ENCODE measurements at places on chromosomes 5 and 9.

DNA sequence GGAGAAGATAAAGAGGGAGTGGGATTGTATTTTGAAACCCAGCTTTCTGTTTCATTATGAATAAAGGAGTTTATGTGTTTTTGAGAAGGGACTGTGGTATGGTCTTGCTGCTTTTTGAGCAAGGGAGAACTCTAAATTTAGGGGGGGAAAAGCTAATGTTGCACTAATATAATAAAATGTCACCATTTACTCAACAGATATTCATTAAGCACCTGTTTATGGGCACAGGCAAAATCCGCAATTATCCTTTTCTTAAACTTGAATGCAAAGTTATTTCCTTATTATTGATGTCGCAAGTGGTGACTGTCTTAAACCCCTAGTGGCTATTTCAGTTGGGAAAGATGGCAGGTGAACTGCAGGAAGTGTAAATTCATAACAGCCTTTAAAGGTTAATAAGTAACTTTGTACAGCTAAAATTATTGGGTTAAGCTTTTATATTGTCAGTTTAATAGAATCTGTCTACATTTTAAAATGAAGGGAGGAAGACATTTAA, 1.5 kb downstream of the CDC42SE2 start:
- DNase-seq = no peak

DNA sequence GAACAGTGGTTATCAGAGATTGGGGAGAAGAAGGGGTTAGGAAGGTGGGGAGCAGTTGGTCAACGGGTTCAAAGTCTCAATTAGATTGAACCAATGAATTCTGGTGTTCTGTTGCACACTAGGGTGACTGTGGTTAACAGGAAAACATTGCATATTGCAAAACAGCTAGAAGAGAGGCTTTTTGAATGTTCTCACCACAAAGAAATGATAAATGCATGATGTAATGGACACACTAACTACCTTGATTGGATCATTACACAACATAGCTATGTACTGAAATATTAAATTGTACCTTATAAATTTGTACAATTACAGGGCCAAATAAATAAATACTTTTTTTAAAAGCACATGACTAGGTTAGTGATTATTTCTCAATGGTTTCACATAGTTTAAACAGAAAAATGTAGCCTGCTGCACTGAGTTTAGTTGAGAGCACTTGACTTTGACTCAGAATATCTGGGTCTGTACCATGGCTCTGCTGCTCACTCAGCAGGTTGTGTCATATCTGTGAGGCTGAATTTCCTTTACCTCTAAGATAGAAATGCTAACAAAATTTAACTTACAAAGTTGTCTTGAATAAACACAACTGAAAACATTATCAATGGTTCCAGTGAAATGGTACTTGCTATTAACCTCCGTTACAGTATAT, 30.4 kb downstream of the NUDT12 start:
- DNase-seq = no peak

- no peak for DNase-seq
Measured at GRCh38 chr9:115444959-115445358, 327.0 kb upstream of the TNC start.

DNA sequence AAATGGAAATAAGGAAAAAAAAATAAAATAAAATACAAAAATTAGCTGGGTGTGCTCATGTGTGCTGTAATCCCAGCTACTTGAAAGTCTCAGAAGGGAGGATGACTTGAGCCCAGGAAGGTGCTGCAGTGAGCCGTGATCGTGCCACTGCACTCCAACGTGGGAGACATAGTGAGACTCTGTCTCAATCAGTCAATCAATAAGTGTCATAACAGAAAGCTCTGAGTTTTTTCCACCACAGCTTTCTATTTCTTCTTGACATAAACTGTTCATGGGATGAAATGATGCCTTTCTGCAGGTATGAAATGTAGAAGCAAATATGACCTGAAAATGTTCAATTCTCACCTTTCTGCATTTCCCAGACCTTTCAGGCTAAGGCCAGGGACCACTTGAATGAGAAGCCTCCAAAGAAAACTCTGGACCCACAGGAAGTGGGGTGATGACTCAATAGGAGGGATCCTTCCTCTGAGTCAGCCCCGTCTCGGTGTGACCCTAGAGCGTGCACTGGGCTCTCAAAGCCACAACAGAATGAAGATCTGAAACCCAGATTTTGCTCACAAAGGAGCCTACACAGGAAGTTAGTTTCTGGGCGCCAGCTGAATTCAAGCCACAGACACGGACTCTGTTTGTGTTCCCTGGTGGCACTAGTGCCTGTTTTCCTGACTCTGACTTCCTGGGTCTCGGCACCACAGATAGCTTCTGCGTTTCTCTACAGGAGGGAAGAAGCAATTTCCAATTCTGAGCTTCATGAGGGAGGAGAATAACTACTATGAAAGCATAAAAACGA, 62.0 kb downstream of the ANKH start:
- peak; percentile 74 for DNase-seq

DNA sequence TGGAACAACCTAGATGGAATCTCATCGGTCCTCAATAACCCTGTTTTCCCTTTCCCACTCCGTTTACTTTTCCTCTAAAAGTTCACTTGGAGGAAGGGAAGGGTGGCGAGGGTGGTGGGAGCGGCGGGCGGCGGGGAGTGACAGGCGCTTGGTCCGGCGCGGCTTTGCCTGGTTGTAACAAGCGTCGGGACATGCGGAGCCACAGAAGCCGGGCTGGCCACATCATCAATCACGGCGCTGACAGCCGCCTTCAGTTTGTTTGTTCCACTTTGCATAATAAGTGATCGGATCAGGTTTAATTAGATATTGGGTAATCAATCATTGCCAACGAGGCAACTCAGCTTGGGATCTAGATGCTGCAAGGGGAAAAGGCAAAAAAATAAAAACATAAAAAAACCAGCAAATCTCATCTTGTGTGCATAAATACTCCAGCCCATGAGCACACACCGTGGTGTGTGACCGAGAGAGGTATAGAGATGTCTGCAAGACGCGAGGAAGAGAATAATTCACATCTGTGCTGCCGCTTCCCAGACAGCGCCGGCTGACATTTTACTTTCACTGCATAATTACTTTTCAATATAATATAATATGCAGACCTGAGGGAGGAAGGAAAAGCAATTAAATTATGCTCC, 396.2 kb upstream of the IRX4 start:
- no peak for DNase-seq

GRCh38 chr5:115869256-115869795, 27.6 kb downstream of the AP3S1 start:
- DNase-seq = no peak

DNA sequence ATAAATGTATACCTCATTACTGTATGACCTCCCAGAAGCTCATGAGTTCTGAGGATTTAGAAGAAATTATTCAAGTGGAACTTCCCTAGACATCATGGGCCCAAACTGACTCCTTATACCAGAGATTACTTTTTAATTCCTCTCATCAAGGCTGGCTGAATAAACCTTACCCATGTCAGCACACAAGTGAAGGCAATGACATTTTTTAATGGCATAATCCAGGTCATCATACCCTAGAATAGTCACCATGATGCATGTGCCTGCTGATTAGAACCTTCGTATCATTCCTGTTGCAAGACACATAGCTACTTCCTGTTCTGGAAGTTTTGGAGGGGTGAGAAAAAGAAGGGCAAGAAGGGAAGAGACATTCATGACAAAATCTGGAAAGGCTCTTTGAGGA, 49.8 kb upstream of the IFNK start:
- DNase-seq = no peak

DNA sequence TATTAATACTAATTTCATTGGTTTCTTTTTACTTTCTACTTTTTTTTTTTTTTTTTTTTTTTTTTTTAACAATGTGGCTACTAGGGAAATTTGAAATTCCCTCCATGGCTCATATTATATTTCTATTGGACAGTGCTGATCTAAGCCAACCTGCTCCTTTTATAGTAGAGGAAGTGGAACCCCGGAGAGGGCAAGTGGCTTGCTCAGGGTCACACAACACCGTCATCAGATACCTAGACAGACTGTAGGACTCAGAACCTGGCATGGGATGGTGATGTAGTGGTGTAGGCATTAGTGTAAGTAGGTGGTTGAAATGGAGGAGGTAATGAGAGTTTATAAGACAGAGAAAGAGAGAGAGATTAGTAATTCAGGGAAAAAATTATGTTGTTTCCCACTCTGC, 10.8 kb downstream of the ZNF618 start:
- DNase-seq = no peak

- DNase-seq = no peak
Measured at GRCh38 chr9:137742698-137743097, 123.9 kb downstream of the EHMT1 start.

GRCh38 chr5:154782812-154783592, 27.8 kb downstream of the LARP1 start:
- DNase-seq = no peak

GRCh38 chr9:78306222-78307076, 9.5 kb downstream of the PSAT1 start:
- no peak for DNase-seq

GRCh38 chr5:107808671-107809137, 138.0 kb upstream of the EFNA5 start:
- no peak for DNase-seq

GRCh38 chr9:80467632-80468031, 895.9 kb downstream of the TLE4 start:
- DNase-seq = no peak

GRCh38 chr5:28542987-28543386, 1504.6 kb upstream of the CDH9 start:
- DNase-seq = no peak

GRCh38 chr5:105931881-105932421, 1738.8 kb downstream of the EFNA5 start:
- no peak for DNase-seq

- no peak for DNase-seq
Measured at GRCh38 chr5:110070836-110071235, 381.1 kb downstream of the MAN2A1 start.

DNA sequence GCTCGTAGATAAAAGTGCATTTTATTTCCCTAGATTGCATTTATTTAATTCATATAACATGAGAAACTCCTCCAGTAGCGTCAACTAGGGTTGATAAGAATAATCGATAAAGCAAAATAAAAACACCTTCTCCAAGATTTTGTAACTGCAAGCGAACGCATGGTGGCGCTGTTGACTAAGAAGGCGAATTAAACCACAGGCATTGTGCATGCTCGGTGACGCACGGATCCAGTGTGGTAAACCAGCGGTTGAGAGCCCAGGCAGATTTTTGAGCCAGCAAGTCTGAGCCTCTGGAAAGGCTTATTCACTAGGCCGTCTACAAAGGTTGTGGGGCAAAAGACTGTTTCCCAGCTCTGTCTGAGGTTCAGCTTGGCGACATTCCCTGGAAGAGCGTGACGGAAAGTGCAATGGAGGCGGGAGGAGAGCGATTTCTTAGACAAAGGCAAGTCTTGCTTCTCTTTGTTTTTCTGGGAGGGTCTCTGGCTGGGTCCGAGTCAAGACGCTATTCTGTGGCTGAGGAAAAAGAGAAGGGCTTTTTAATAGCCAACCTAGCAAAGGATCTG, at the start of gene PCDHB3:
Gene PCDHB3 (plus strand): TSS at position 231 of the 563 bp plus-strand sequence. CDS start 177 bp downstream, at position 408.
- DNase-seq = no peak

- no peak for DNase-seq
Measured at GRCh38 chr5:109234381-109234780, 175.4 kb downstream of the PJA2 start.

- no peak for DNase-seq
Measured at GRCh38 chr5:157463081-157463480, 3.1 kb downstream of the NIPAL4 start.

GRCh38 chr9:84271921-84272556, 68.5 kb downstream of the SLC28A3 start:
- DNase-seq = no peak

GRCh38 chr9:90789862-90790261, 11.8 kb upstream of the SYK start:
- DNase-seq = no peak

DNA sequence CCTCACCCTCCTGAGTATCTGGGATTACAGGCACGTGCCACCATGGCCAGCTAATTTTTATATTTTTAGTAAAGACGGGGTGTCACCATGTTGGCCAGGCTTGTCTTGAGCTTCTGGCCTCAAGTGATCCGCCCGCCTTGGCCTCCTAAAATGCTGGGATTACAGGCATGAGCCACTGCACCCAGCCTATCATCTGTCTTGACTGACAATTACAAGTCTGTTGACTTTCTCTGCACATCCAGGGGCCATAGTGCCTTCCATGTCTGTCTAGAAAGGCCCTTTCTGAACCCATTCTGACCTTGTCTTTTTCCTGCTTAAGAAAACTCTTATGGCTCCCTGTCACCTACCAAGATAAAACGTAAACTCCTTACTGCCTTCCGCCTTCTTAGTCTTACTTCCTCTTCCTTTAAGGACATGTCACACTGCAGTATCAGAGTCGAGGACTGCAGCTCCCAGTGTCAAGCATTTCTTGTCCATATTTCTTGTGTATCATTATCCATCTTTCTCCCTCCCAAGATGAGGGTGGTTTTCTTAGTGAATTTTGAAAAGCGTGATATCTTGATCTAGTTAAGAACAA, 49.9 kb upstream of the SHB start:
- DNase-seq = no peak

GRCh38 chr5:37494756-37495155, 115.6 kb downstream of the WDR70 start:
- DNase-seq = no peak

GRCh38 chr5:76455531-76456133, 52.5 kb downstream of the IQGAP2 start:
- no peak for DNase-seq

DNA sequence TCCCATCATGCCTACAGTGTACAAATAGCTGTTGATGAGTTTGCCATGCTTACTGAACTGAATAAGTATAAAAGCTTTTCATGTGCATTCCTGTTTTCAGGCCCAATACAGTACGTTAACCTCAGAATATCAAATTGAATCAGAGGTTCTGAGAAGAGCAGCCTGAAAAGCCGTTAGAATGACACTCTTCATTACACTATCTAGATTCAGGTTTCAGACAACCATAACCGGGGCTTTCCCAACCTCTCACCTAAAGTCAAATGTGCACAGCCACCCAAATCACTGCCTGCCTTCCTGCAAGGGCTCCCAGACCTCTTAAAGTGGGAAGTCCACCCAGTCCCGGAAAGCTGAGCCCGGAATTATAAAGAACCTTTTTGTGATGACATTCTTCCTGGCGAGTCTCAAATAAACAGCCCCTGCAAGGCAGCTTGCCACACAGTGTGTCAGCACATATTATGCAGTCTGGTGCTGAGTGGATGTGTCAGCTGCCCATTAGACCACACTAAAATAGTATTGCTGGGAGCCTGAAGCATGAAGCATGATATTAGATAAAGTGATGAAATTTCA, 245.8 kb downstream of the TLE4 start:
- DNase-seq = no peak

- no peak for DNase-seq
Measured at GRCh38 chr5:178426326-178427130, 163.7 kb downstream of the COL23A1 start.

GRCh38 chr5:14261235-14261634, 118.1 kb downstream of the TRIO start:
- no peak for DNase-seq

DNA sequence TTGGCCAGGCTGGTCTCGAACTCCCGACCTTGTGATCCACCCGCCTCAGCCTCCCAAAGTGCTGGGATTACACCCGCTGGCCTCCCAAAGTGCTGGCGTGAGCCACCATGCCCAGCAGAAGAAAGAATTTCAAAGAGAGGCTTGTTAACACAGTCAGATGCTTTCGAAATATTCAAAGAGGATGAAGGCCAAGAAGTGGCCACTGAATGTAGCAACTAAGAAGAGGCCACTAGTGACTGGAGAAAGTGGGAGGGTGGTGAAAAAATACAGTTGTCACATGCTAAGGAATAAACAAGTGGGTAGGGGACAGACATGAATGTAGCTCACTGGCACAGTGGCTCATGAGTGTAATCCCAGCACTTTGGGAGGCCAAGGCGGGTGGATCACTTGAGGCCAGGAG, 13.0 kb upstream of the TPM2 start:
- DNase-seq = no peak
